ENCODE measurements at places on chromosomes 5 and 9.

GRCh38 chr9:120308495-120308894 lies 271.5 kb downstream of the CDK5RAP2 start:
- no peak for DNase-seq

DNA sequence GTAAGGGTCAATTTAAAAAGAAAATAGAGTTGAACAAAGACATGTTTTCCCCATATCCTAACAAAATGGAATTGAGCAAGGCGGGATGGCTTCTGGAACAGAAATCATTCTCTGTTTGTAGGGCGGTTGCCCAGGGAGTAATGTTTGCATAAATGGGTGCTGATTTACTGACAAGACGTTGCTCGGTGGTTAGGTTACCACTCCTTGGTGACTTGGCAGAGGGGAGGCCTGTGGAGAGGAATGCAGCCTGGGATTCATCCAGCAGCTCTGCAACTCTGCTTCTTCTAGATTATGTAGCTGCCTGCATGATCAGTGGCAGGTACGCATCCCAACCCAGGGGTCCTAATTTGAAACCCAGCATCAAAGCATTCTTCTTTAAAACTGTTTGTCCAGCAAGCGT lies 200.2 kb downstream of the CFAP90 start:
- peak; percentile 70 for DNase-seq

- no peak for DNase-seq
Measured at GRCh38 chr9:96219026-96219899, 82.7 kb downstream of the HSD17B3 start.

DNA sequence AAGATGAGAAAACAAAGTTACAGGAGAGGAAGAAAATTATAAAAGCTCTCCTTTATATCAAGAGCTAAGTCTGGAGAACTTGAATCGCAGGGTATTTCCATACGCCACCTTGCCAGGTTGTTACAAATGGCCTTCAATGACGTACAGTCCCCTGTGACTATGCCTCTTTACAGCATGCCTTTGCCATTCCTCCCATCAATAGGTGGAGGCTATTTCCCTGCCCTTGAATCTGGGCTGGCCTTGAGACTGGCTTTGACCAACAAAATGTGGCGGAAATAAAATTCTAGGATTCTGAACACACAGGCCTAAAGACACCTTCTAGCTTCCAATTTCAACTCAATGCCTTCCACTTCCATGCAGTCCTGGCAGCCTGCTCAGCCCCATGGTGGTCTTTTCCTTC lies 45.7 kb downstream of the TSSK1B start:
- DNase-seq: no peak

- no peak for DNase-seq
Measured at GRCh38 chr5:38403406-38403805, 145.0 kb downstream of the EGFLAM start.

DNA sequence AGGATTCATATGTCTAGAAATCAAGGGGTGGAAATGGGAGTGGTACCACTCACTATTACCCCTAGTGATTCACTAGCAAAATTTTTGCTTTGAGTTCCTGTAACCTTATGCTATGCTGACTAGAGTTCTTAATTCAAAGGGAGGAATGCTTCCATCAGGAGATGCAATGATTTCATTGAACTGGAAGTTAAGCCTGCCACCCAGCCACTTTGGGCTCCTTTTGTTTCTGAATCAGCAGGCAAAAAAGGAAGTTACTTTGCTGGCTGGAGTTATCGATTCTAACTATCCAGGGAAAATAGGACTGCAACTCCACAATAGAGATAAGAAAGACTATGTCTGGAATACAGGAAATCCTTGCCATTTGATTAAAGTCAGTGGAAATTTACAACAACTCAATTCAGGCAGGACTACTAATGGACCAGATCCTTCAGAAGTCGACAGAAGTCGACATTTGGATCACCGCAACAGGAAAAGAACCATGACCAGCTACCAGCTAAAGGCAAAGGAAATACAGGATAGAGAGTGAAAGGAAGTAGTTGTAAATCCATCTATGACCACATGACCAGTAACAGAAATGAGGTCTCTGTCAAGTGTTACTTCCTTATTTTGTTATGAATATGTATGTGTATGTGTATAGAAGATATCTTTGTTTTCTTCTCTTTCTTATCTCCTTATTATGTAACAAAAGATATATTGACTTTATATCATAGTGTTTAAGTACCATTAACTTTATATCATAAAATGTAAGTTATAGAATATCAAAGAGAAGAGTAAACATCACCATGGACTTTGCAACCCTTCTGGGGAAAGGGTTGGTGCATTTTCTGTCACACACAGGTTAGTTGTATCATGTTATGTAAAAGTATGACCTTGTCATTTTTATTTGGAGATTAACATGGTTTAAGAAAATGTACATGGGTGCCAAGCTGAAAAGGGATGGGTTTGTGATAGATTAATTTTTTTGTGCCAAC lies 198.7 kb upstream of the HAPLN1 start:
- no peak for DNase-seq

DNA sequence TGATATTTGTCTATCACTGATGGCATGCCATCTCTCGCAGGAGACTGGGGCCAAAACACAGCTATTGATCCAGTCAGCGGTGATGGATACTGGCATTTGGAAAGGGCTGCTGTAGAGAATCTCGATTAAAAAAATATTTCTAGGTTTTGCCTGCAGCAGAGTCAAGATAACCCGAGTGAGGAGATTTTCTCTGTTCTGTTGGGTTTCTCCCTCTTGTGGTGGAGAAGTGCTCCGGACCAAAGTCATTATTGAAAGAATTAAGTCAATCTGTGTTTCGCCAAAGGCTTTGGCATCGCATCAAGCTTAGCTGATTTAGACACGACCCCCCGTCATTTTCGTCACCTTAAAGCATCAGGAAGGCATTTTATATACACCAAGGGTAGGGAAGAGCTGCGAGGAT lies 97.1 kb upstream of the IRX2 start:
- no peak for DNase-seq

DNA sequence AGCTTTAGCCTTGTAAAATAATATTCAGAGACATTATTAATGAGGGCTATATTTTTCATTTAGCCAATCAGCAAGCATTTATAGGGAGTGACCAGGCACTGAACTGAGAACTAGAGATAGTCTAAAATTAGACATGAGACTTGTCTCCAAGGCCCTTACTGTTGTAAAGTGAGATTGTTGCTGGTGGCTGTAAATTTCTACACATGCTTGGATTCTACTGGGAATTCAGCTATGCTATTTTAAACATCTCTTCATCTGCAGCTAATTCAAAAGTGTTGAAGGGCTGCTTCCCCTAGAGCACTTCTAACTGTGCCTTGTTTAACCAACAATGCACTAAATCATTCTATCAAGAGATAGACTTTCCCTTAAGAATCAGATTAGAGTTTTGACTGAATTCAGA lies 67.4 kb downstream of the CHSY3 start:
- DNase-seq: no peak

GRCh38 chr5:2756211-2757152 lies 5.0 kb upstream of the IRX2 start:
- DNase-seq: no peak

- no peak for DNase-seq
Measured at GRCh38 chr5:9547122-9547947, 1.5 kb upstream of the SEMA5A start.

DNA sequence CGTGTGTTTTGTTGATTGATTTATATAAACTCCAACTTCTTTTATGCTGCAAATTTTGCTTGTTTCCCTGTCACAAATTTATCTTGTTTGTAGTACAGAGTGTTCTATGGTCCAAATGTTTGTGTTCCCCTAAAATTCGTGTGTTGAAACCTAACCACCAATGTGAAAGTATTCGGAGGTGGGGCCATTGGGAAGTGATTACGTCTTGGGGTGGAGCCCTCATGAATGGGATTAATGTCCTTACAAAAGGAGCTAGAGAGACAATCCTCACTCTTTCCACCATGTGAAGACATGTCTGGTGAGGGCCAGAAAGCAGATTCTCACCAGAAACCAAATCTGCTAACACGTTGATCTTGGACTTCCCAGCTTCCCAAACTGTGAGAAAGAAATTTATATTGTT lies 262.0 kb downstream of the MAN2A1 start:
- DNase-seq: no peak

DNA sequence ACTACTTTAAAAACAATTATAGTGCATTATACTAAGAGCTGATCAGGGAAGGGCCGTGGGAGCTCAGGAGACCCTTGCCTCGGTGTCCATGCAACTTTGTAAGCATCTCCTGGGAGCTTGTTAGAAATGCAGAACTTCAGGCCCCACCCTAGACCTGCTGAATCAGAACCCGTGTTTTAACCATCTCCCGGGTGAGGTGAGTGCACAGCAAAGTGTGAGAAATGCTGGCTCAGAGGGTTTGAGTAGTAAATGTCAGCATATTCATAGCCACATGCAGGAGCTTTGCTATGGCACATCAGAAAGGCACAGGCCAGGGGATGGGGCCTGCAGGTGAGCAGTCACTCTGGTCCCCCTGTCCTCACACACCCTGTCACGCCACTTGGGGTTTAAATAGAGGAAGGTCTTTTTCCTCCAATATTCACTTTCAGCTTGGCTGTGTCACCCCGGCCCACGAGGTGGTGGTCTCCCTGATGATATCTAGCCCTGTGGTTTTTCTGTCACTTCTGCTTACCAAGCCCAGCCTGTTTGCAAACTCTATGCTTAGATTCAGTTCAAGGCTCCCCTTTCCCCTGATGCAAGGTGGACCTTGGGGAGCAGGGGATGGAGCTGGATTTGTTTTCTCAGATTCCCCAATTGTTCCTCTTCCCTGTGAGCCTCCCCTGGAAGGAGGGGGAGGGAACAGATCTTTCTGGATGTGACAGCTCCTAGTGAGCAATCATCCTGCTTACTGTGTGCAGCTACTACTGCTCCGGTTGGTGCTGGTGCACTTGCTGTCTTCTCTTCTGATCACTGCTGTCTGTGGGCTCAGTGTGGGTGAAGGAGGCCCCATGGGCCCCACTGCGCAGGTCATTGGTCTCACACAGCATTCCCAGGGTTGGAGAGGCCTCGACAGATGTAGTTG lies 51.8 kb upstream of the TGFBR1 start:
- DNase-seq: no peak

DNA sequence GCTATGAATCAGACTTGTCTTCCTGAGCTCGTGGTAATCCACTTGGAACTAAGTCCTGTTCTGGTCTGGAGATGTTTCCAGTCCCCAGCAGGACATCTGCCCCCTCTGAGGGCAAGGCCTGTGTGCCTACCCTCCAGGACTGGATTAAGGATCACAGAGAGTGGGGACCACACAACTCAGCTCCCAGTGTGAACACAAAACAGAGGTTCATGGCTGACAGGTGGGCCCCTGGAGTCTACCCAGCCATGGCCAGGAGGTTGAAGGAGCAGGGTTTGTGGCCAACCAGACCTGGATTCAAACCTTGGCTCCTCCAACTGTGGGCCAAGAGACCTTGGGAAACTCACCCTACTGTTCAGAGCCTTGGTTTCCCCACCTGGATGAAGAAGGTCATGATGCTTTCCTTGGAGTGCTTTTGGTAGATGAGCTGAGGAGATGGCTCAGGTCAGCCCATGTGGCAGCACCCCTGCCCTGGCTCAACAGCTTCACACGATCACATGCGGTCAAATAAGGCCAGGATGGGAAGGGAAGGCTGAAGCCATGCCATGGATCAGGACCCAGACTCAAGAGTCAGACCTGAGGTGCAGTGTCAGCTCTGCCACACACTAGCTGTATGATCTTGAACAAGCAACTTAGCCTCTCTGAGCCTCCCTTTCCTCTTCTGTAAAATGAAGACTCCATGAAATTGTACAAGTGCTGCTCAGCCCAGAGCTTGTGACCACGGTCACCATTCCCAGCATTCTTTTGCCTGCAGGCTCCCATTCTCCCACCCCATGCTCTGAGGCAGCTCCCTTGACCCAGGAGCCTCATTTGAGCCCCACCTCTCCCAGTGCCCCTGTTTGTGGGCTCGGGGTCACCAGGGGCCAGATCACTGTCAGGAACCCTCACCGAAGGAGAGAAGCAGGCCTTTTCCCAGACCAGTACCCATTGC lies 27.3 kb upstream of the ANGPTL2 start:
- DNase-seq: no peak

GRCh38 chr5:139825690-139826089 lies 30.1 kb downstream of the PSD2 start:
- DNase-seq: no peak

DNA sequence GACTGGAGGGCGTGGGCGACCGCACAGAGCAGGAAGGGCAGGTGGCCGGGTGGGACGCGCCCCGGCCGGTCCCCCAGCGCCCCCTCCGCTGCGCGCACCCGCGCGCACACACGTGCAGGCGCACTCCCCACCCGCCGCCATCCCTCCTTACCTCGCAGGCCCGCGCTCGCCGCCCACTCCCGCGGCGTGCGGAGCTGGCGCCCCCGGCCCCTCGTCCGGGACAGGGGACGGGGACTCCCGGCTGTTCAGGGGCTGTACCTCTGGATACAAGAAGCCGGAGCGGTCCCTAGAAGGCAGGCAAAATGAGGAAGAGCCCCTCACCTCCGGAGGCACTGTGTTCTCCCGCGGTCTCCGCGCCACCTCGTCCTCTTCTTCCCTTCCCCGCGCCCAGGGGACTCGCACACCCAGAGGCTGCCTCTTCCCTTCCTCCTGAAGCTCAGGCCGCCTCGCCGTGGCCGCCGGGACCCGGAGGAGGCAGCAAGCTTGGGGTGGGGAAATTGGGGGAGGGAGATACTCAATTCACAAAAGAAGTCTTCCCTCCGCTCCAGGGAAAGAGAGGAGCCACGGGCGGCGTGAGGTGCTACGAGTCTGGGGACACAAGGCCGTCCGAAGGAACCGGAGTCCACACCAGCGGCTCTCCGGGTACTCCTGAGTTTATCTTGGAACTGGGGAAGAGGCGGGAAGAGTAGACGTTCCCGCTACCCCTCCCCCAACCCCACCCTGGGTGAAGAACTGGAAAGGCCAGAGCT lies 1.4 kb upstream of the GABRB2 start:
- no peak for DNase-seq

- no peak for DNase-seq
Measured at GRCh38 chr5:145598983-145599382, 236.2 kb downstream of the PRELID2 start.

GRCh38 chr5:88672644-88673252 lies 210.2 kb downstream of the MEF2C start:
- DNase-seq: peak; percentile 53

Data from posterior cingulate gyrus (tissue), 11 donors.